ENCODE measurements at places on chromosomes 4 and X.

- DNase-seq: no peak
Measured at GRCh38 chrX:32289356-32289755, 922.0 kb downstream of the DMD start.

- no peak for DNase-seq
Measured at GRCh38 chr4:53273726-53274125, 92.1 kb downstream of the SCFD2 start.

- no peak for DNase-seq
Measured at GRCh38 chr4:5156682-5157081, 105.4 kb downstream of the STK32B start.

DNA sequence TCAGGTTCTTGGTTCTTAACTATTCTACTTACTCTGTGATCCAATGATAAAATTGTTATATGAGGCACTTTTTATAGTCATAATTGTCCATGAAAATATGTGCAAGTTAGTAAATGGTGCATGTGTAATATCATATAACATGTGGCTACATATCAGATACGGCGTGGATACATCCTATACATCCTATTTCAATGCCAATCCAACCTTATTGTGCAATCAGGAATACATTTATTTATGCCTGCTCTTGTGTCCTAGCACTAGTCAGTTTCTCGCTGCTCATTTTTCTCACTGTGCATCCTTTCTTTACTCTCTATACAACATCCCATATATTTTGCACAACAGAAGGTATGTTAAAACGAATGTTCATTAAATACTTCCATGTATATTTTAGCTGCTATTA is 1141.1 kb downstream of the FAT4 start:
- no peak for DNase-seq

GRCh38 chr4:47315346-47315745 is 148.2 kb downstream of the COMMD8 start:
- DNase-seq: no peak

DNA sequence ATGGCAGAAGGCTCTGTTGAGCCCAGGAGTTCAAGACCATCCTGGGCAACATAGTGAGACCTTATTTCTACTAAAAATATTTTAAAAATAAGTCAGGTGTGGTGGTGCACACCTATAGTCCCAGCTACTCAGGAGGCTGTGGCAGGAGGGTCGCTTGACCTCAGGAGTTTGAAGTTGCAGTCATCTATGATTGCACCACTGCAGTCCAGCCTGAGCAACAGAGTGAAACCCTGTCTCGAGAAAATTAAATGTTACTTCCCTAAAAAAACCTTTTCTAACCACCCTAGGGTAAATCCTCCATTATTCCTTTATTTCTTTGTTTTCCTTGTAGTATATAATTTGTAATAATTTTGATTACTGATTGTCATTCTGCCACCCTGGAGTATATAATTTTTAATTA is 7.9 kb downstream of the FAM200B start:
- DNase-seq: no peak

GRCh38 chr4:47641755-47642154 is 156.7 kb downstream of the ATP10D start:
- DNase-seq: no peak

DNA sequence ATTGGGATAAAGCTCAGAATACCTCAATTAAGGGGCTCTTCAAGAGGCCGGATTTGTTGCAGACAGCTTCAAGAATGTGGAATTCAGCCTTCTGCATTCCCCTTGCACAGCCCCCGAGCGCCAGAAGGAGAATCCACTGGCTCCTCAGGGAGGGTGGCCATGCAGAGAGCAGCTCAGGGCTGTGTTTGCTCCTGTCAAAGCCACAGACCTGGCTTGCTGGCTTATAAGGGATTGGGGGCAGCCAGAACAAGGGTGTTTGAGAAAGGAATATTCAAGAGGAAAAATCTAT is 36.8 kb downstream of the ING2 start:
- DNase-seq: no peak

DNA sequence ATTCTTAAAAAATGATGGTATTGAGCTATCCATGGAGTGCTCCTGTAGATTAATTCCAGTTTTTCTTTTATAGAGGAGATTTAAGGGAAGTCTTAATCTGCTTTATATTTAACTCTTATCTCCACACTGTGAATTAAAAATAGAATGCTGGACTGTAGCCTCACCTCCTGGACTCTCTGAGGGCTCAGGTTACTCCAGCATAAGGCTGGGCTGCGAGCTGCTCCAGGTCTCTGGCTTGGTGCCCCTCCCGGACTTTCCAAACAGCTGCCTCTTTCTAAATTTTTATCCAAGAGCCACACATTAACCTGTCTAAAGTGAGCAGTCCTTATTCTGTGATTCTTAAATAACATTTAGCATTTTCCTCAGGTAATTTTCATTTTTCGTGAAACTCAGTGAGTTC is 218.7 kb upstream of the JADE1 start:
- DNase-seq: no peak

DNA sequence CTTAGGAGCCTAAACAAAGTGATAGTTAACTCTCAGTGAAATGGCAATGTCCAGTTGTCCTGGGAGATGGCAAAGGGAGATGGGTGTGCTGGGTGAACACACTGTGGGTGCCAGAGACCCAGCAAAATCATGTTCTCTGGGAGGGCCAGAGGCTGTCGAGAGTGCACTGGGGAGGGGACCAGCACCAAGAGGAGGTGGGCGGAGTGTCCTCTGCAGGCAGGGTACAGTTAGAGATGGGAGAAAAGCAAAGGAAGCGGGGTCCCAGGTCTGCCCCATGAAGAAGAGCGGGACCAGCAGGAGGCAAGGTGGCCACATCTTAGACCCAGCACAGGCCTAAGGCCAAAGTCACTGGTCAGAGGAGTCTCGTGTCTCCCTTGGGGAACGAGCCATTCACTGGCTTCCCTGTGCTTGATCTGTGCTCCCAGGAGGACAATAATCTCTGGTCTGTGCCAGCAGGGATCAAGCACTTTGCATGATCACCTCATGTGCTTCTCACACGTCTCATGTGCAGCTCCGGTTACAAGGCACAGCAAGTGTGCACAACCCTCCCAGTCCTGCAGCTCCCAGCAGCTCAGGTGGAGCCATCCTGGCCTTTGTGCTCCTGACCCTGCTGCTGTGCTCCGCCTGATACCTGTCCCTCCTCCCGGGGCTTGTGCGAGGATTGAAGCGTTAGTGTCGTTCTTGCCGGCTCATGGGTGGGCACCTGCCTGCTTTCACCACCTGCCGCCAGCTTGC is 100.9 kb downstream of the FAM53A start:
- DNase-seq: no peak

DNA sequence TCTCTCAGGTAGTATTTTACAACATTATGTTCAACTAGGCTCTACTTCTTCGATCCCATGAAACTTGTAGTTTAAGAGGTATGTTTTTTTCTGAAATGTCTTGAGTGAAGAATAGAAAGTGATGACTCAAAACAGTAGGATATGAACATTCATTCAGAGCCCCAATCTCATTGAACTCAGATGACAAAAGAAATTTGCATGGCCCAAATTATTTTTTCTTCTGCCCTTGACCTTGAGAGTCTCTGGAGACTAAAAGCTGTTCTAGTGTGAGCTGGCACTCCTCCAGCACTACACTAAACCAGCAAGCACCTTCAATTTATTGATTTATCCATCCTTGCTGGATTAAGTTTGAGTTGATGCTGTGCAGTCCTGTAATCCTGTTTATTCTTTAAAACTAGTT is 4.0 kb downstream of the DCLK2 start:
- no peak for DNase-seq

GRCh38 chr4:7831330-7831729 is 108.3 kb downstream of the AFAP1 start:
- no peak for DNase-seq

DNA sequence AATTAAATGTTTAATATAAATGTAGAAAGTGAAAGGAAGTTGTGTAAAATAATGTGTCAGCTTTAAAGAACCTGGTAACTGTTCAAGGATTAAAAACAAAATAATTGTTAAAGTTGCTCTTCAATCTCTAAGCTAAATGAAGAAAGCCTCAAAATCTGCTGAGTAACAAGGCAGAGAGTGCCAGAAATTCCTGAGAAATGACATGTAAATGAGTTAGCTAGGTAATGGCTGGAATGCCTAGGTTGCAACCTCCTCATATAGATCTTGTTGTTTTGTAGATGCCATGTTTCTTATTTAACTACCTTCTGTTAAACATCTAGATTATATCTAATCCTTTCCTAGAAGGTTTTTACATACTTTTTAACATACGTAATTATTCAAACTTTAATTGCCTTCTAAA is 763.6 kb upstream of the AGA start:
- DNase-seq: no peak

DNA sequence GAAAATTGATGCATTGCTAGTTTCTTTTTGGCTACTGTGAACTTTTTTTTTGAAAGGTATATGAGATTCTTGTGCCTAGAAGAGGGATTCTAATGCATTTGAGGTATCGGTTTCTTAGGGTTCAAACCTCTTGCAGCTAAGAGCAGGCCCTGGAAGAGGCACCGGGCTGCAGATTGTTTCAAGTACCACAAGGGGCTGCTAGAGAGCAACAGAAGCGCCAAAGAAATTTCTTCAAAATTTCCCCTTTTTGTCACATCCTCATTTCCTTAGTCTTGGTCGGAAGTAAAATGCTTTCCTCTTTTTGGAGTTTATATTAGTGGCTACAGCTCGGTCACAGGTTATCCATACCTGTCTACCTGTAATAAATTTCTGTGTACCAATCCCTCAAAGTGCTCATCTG is 89.8 kb downstream of the PDGFRA start:
- DNase-seq: no peak

DNA sequence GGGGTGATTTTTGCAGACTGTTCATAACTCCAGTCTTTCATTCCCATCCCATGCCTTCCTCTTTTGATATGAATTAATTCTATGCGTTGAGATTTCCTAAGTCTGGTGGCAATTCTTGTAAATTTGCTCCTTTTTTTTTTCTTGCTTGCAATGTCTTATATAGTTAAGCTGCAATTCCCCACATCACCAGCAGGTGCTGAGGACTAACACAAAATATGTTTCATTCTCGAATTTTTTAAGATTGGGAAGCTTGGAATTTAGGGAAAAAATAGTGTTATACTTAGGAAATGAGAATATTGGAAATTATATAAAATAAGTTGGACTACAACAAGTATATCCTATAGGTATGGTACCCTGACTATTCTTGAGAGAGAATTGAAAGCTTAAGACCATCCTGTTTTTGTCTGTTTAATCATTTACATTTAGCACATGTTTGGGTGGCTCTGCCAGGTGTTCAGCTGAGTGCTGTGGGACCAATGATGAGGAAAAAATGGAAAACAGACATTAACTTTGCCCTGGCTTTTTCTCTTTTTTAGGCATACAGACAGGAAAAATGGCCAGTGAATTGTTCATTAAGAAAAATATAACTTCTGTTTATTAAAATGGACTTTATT is 30.2 kb downstream of the AFF2 start:
- DNase-seq: no peak

DNA sequence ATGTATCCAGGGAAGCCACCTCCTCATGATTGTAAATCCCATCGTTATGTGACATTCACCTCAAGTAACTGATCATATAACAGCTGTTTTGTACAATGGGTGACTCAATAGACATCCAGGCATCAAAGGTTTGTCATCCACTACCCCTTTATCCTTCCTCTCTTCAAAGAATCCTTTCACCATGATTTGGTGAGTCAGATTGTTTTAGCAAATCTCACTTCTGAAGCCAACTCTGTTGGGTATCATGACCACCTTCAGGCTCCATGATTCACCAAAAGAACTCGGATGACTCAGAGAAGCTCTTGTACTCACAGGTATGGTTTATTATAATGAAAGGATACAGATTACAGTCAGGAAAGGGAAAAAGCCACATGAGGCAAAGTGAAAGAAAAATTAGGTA is 132.1 kb downstream of the PWWP3B start:
- no peak for DNase-seq

- no peak for DNase-seq
Measured at GRCh38 chr4:25919676-25920075, 5.7 kb downstream of the SMIM20 start.

DNA sequence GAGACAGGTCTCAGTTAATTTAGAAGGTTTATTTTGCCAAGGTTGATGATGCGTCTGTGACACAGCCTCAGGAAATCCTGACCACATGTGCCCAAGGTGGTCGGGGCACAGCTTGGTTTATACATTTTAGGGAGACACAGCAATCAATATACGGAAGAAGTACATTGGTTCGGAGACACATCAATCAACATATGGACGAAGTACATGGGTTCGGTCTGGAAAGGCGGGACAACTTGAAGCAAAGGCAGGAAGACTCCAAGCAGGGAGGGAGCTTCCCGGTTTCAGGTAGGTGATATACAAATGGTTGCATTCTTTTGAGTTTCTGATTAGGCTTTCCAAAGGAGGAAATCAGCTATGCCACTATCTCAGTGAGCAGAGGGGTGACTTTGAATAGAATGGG is 225.2 kb upstream of the ZFP42 start:
- DNase-seq: no peak

GRCh38 chr4:38818441-38818976 is 13.9 kb upstream of the TLR1 start:
- no peak for DNase-seq

GRCh38 chr4:15434091-15434490 is 6.3 kb downstream of the C1QTNF7 start:
- no peak for DNase-seq
